Activated CD4-positive, alpha-beta T cell treated with anti-CD3 and anti-CD28 coated beads for 24 hours (primary cell): ENCODE measurements at places on chromosomes 4 and X.

DNA sequence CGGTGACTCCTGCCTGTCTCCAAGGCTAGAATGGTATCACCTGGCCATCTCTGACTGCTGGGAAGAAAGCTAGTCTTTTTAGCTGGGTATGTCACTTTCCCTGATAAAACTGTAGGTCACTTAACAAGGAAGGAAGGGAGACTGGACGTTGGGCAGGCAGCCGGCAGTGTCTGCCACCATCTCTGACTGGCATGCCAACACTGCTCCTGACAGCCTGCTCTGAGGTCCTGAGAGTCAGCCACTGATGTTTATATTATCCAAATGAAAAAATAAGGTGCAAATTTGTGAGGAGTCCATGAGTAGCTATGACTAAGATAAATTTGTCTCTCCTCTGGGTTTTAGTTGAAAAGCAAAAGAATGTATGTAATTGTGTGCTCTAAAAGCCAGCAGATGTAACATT, 77.2 kb downstream of the SNX25 start:
- DNase-seq = no peak

DNA sequence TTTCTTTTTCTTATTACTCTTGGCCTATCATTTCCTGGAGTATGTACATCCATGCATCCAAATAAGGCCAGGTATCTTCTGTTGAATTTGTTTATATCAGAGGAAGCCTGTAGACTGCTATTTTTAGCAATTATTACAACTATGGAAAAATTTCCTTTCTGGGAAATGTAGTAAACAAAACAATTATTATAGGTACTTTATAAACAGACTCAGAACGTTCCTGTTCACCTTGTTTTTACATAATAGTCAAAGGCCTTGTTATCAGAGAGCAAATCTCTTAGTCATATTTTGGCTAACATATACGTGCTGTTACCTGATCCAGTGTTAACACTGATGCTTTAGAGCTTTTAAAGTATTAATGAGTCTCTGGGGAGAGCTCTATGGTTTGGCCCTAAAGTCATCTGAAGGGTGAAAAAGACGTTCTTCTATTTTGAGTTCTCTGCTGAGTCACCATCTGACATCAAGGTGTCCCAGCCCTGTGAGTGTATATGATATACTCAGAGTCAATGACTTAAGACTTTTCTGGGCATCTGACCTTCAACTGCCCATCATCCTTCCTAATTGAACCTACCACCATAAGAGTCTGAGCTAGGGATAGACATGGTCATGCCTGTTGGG, 7.3 kb downstream of the SPARCL1 start:
- no peak for DNase-seq

DNA sequence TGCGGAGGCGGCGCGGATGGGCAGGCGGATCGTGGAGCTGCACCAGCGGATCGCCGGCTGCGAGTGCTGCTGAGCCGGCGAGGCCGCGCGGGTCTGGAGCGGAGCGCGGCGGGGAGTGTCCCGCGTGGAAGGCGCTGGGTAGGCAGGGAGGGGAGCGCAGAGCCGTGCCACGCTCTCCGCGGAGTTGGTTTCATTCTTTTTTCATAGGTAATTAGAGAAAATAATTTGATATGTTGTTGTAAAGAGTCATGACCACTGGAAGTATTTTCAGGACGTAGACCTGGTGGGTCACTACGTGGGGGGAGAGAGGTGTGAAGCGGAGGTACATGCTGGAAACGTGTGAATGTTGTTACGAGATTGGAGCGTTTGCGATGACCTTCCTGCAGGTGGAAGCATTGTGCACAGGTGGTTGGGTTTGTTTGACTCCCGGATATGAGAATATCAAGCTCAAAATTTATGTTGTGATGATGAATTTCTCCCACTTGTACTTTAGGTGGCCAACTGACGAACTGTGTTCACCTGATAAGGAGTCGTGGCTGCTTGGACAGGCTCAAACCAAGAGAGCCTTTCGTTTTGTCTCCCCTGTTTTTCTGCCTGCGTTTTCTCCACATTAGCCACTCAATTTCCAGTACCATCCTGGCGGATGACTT, 19.1 kb upstream of the S100P start:
- DNase-seq = peak; percentile 31

DNA sequence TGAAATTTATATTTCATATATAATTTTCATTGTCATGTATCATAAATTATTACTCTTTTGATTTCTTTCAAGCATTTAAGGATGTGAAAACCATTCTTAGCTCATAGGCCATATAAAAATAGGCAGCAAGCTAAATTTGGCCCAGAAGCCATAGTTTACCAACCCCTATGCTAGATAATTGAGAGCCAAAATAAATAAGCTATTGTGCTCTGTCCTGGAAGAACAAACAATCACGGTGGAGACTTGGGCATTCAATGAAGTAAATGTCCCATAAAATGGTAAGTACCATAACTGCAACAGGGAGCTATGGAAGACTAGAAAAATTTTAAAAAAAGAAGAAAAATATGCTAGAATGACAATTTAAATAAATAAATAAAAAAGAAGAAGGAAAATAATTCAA, 60.9 kb upstream of the PACRGL start:
- DNase-seq = no peak

DNA sequence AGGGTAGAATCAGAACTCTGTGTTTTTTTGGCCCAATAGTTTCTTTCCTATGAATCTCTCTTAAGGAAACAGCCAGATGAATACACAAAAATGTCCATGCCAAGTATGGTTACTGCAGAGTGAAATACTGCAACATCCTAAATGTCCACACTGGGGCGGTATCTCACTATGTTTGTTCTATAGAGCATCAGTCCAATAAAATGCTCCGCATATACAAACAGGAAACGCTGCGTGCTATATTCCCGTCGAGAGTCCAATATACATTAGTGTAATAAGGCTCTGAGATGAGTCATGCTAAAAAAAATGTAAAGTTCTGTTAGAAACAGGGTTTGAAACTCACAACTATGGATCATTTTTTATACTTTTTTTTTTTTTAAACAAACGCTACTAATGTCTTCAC, 72.9 kb upstream of the ENOX2 start:
- no peak for DNase-seq

- DNase-seq = no peak
These were observed 56.9 kb upstream of the PRPS1 start for GRCh38 chrX:107571296-107571998.
